Stimulated activated CD4-positive, alpha-beta T cell treated with anti-CD3 and anti-CD28 coated beads, Interleukin-1b, Interleukin-23, amount 100 ng/mL, for 4 hours (primary cell): ENCODE measurements at places on chromosomes 4 and X.

- no peak for DNase-seq
Measured at GRCh38 chrX:148923631-148924030, 423.2 kb downstream of the AFF2 start.

GRCh38 chr4:26787461-26788340, 72.9 kb upstream of the STIM2 start:
- peak; percentile 6 for DNase-seq

DNA sequence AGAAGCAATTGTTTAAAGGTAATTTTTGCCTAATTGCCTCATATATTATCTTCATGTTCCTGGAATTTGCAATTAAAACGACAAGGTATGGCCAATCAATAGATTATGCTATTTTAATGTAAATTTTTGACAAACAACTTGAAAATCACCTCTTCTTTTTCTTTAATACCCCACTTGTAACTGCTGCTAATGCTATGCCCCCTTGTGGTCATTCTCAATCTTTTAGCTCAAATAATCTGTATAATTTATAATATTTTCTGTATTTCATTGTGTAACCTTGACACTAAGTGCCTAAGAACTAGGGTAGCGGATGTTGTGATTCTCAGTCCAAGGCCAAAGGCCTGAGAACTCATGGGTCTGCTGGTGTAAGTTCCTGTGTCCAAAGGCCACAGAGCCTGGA, 831.7 kb upstream of the POU3F4 start:
- DNase-seq = no peak

GRCh38 chrX:146278381-146278780, 460.8 kb downstream of the SLITRK2 start:
- no peak for DNase-seq

DNA sequence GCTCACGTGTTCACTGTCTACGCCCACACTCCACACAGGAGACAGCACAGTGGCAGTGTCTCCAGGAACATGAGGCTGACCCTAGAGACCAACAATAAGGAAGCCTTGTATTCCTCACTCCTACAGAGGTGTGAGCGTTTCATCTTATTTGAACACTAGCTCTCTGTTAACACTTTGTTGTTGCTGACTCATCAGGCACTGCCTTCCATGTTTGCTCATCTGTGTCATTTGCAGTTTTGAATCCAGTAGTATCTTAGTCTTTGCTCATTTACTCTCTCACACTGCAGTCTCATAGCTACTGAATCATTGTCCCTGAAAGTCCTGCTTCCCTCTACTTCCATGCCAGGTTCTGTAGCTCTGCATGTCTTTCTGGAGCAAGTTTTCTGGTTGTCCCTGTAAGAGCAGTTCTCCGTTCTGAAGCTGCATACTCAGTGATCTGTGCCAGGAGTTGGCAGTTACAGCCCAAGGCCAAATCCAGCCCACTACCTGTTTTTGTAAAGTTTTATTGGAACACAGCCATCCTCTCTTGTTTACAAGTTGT, 80.3 kb upstream of the DCLK2 start:
- no peak for DNase-seq

DNA sequence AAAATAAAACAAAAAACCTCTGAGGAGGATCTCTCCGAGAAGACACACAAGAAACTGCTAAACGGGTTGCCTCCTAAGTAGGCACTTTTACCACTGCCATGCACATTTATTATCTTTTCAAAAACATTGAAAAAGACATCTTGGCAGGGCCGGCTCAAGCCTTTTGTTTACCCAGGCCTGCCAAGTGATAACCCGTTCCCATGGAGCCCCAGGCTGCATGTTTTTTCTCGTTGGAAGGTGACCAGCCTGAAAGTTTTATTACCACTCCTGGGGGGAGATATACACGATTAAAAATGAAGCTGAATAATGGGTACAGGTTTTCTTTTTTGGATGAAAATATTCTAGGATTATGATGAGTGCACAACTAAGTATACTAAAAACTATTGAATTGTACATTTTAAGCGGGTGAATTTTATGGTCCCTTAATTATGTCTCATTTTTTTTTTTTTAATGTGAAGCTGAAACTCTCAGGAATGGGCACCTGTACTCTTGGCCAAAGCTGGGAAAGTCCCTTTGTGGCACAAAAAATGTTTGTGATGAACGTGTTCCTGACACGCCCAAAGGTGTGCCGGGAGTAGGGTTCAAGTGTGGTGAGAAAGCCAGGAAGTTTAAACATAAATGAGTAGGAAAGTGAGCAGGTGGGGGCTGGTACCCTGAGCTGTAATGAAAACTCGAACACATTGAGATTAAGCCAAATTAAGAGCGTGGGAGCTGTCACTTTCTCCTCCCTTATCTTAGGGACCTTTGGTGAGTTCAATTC, 1.5 kb upstream of the MAP7D2 start:
- DNase-seq = no peak

GRCh38 chr4:38603652-38604051, 60.3 kb upstream of the KLF3 start:
- DNase-seq = no peak

GRCh38 chr4:139337612-139338011, 35.3 kb upstream of the NDUFC1 start:
- no peak for DNase-seq

DNA sequence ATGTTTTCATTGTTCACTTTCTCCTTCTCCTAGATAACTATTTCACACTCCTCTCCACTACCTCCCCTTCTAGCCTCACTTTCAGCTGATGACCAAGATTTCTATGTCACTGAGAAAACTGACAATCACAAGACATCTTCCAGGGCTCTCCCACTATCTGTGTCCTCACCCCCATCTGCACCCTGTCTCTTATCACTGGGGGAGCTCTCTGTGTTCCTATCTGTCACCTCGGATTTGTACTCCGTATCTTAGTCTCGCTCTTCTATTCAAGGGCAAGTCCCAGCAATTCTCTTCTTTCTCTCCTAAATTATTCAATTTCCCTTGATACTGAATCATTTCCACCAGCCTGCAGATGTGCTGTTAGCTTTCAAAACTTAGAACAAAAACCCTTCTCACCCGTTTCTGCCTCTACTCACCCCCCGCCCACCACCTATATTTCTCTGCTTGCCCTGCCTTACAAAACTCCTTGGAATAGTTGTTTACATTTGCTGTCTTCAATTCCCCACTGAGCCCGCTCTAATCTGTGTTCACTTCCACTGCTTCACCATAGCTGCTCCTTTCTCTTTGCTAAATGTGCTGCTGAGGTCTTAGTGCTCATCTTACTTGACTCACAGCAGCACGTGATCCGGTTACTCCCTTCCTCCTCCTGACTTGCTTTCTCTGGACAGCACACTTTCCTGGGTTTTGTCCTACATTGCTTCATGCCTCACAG, 293.2 kb downstream of the UNC5C start:
- no peak for DNase-seq

- DNase-seq = no peak
Measured at GRCh38 chrX:99909946-99910345, 500.1 kb downstream of the PCDH19 start.
